ENCODE measurements at places on chromosomes 12 and 14. TPM values are rescaled to one million over a fixed set of nuclear protein-coding genes. Genes with fewer than 3 reads are reported as not detected.
A peak's percentile ranks its signal among the peaks of the same experiment; 100 is the strongest.

- no peak overlapping the region for H3K27ac ChIP-seq
- no peak overlapping the region for H3K4me3 ChIP-seq
- H3K4me1 ChIP-seq: no peaks in the 10 kb centered on the region
- no peaks in the 10 kb centered on the region for H3K36me3 ChIP-seq
These were observed 223.2 kb downstream of the KTN1 start for GRCh38 chr14:55802986-55803872.

GRCh38 chr14:64958201-64958600, 13.9 kb downstream of the RAB15 start:
- H3K27me3 ChIP-seq: no peaks in the 10 kb centered on the region
- H3K27ac ChIP-seq: no peak overlapping the region
- H3K36me3 ChIP-seq: no peaks in the 10 kb centered on the region
- H3K4me1 ChIP-seq: peaks cover 17% of the 10 kb centered on the region
- DNase-seq: no peak

- H3K27ac ChIP-seq: no peak overlapping the region
- H3K27me3 ChIP-seq: no peaks in the 10 kb centered on the region
- no peaks in the 10 kb centered on the region for H3K36me3 ChIP-seq
- H3K4me3 ChIP-seq: no peak overlapping the region
- DNase-seq: no peak
These were observed 1.5 kb downstream of the BCL2L14 start for GRCh38 chr12:12072064-12072760.

GRCh38 chr14:76490735-76491134, 114.8 kb downstream of the ESRRB start:
- H3K27me3 ChIP-seq: no peaks in the 10 kb centered on the region
- peak overlapping the region; percentile 36 for H3K27ac ChIP-seq
- no peak for DNase-seq
- H3K4me1 ChIP-seq: peaks cover 16% of the 10 kb centered on the region

Gene ACRBP
- 0.99 TPM for total RNA-seq

Gene SRRM4
- total RNA-seq: 0.19 TPM

- H3K27ac ChIP-seq: no peak overlapping the region
- no peaks in the 10 kb centered on the region for H3K4me1 ChIP-seq
- no peak overlapping the region for H3K4me3 ChIP-seq
- H3K27me3 ChIP-seq: no peaks in the 10 kb centered on the region
- H3K36me3 ChIP-seq: no peaks in the 10 kb centered on the region
These were observed 48.6 kb upstream of the PPP1R12A start for GRCh38 chr12:79983492-79983891.

DNA sequence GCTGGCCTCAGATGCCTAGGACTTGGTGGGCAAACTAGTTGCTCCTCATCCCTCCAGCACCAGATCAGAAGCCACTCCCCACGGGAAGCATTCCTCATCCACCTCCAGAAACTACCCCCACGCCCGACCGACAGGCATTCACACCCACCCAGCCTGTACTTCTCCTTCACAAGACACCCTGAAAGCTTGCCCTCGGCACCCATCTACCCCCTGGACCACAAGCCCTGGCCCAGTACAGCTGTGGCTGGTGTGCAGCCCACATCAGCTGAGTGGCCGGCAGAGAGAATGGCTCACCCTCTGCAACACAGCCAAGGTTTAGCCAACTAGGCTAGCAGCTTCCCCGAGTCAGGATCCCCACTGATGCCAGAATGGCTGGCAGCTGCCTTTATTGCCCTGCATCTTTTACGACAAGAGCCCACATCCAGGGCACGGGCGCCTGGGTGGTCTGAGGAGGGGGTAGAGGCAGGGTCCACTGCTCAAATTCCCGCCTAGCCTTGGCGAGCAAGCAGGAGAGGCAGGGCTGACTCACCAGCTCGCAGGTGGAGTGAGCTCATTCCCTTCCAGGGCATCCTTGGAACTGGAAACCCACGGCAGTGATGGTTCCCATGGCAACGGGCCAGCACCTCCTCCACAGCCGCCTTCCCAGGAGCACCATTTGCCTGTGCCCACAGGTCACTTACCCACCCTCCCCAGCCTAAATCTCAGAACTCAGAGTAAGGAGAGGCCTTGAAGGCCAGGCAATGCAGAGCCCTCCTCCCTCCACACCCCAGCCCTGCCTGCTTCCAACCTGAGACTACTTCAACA, 17.1 kb downstream of the ACTN1 start:
- H3K27ac ChIP-seq: no peak overlapping the region
- peaks cover 5% of the 10 kb centered on the region for H3K4me1 ChIP-seq
- H3K4me3 ChIP-seq: no peak overlapping the region
- no peaks in the 10 kb centered on the region for H3K27me3 ChIP-seq
- DNase-seq: no peak
- no peaks in the 10 kb centered on the region for H3K36me3 ChIP-seq

DNA sequence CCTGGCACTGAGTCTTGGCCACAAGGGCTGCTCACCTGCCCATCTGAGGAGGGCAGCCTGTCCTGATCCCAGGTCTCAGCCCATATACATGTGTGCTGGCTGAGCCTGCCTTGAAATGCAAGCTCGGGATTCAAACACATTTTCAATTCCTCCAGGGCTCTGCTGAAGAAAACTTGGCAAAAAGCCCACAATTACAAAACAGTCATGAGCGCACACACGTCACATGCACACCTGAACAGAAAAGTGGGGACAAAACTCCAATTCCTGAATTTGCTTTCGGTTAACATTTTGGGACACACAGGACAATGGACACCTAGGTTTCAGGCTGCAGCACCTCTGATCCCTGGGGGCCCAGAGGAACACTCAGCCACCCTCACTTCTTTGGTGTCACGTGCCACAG, 113.9 kb downstream of the RBM19 start:
- H3K36me3 ChIP-seq: no peaks in the 10 kb centered on the region
- H3K4me3 ChIP-seq: no peak overlapping the region
- no peaks in the 10 kb centered on the region for H3K27me3 ChIP-seq
- H3K4me1 ChIP-seq: peaks cover 19% of the 10 kb centered on the region

Gene STAB2
- total RNA-seq: 0.32 TPM

Measured in psoas muscle (tissue), 8 donors.